Stimulated activated CD4-positive, alpha-beta T cell treated with anti-CD3 and anti-CD28 coated beads, Interleukin-15, amount 100 ng/mL, for 1 hour (primary cell): ENCODE measurements at places on chromosomes 16 and 17.
A peak's percentile ranks its signal among the peaks of the same experiment; 100 is the strongest.

- DNase-seq = no peak
These were observed 21.2 kb downstream of the CALB2 start for GRCh38 chr16:71379711-71380110.

GRCh38 chr16:87169509-87169995, 147.6 kb downstream of the C16orf95 start:
- no peak for DNase-seq

- DNase-seq = no peak
These were observed 104.7 kb downstream of the PITPNC1 start for GRCh38 chr17:67481808-67482207.

GRCh38 chr16:29702269-29702668, 23.3 kb downstream of the QPRT start:
- DNase-seq = no peak

DNA sequence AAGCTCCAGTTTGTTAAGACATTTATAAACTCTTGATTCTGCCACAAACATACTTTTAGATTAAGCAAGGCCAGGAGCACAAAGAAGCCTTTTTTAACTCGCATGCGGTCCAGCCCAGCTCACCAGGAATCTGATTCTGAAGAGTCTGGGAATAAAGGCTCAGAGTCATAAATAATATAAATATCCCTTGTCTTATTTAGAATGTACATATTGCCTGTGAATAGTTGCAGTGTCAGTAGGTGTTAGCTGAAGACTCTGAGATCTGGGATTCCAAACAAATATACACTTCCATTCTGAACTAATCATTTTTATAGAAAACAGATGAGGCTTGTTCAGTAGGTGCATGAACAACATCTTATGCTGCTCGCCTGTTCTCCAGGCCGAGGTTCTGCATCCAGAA, 59.1 kb upstream of the ELAC2 start:
- DNase-seq = no peak

DNA sequence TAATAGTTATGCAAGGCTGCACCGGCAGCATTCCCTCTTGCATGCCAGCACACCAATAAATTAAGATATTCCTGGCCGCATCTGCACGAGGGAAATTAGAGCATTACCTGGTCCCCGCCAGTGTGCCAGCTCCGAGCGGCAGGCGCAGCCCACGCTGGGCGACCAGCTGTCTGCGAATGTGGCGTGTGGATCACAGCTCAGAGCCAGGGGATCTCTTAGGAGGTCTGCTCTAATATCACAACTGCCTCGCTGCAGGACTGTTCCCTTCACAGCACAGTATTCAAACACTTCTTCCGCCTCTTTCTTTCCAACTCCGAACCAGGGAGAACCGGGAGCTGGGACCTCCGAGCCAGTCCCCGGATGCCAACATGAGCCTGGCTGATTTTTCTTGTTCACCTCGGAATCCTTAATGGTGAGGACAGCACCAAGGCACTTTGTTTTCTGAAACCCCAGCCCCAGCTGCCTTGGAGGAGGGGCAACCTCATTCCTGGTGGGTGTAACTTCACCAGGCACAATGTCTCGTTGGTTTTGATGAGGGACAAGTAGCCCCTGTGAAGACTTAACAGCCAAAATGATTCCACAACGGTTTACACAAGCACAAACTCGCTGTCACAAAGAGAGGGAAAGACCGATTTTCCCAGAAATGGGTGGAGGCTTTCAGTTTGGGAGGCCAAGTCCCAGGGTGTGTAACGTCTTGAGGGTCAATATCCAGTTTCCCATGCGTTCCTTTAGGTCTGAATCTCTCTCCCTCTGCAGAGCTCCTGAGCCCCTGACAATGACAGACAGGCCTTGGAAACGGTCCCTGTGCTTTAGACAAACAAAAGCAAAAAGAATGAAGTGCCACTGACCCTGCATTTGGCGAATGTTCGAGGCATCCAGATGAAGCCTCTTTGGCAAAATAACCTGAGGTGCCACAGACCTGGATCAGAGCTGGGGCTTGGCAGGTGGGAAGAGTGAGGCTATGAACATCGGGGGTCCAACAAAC, 213.2 kb downstream of the C16orf78 start:
- no peak for DNase-seq

- no peak for DNase-seq
These were observed 143.7 kb upstream of the CDH5 start for GRCh38 chr16:66222756-66223155.

DNA sequence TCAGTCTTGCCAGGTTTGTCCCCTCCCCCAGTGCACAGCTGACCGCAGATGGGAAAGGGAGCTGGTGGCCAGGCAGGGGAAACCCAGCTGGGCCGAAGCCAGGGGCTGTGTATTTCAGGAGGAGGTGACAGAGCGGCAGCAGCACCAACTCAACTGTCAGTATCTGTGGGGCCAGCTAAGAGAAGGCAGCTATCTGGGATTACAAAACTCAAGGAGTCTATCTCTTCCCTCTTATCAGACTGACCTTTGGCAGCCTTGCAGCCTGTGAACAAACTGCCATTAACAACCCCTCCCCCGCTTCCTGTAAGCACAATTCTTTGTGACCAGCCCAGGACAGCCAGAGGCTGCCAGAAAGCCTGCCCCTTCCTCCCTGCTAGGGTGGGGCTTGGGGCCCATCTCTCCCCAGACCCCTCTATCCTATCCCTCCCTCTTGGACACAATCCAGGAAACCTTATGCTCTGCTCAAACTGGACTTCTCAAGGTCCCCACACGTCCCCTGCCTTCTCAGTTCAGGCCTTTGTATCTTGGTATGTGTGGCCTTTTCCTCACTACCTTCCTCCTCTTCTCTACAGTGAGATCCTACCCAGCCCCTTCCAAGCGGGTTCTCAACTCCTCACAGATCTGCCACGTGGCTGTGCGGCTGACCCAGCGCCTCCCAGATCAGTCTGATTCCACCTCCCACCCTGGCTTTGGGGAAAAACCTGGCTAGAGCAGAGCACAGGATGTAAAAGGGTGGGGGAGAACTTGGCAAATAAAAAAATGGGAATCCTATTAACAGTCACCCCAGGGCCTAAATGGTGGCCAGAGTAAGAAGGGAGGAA, 10.5 kb downstream of the ST3GAL2 start:
- DNase-seq = no peak

- no peak for DNase-seq
These were observed 23.0 kb upstream of the RNF135 start for GRCh38 chr17:30947796-30948195.

DNA sequence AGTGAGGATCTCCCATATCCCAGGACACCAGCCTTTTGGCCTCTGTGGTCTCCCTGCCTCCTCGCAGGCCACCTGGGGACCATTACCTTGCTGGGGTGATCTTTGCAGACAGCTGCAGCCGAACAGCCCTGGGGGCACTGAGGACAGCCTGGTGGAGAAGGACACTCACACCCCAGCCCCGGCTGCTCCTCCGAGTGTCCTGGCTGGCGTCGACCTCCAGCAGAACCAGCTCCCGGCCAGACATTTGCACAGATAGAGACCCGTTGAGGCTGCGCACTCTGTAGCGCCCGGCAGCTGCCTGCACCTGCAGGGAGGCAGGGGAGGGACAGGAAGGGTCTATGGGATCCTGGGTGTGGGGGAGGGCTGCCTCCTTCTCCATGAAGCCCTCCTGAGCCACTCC, 90.3 kb downstream of the RMI2 start:
- no peak for DNase-seq

DNA sequence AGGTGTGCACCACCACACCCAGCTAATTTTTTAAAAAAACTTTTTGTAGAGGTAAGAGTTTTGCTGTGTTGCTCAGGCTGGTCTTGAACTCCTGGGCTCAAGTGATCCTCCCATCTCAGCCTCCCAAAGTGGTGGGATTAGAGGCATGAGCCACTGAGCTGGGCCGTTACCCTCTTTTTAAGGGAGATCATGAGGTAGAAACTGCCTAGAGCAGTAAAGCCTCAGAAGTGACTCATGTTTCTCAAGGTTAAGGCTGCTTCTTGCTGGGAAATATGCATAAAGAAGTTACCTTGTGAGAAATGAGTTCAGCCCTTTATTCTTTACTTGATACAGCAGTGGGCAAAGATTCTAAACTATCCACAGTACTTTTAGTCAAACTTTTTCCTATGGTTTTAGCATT, 38.2 kb downstream of the GRB2 start:
- no peak for DNase-seq

- peak; percentile 51 for DNase-seq
These were observed 45.7 kb downstream of the CMTM4 start for GRCh38 chr16:66650707-66651473.

- no peak for DNase-seq
These were observed 51.2 kb downstream of the SNX29 start for GRCh38 chr16:12027558-12028287.

GRCh38 chr17:6306820-6307219, 128.1 kb downstream of the AIPL1 start:
- no peak for DNase-seq

GRCh38 chr17:48681609-48682008, 40.7 kb downstream of the PRAC1 start:
- no peak for DNase-seq

DNA sequence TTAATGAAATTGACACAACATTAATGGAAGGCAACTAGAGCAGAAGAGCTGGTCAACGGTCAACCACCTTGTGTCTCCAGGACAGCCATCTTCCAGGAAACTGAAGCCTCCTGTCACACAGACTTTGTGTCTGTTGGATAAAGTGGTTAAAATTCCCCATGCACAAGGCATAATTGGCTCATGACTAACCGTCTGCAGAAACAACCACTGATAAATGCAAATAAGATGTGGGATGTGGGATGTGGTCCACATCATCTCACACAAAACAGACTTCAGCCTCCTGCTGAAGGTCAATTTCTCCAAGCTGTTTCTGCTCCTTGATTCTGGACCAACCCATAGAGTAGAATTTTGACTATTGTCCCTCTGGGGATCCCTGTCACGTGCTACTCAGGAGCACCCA, 26.9 kb upstream of the XYLT1 start:
- DNase-seq = no peak

DNA sequence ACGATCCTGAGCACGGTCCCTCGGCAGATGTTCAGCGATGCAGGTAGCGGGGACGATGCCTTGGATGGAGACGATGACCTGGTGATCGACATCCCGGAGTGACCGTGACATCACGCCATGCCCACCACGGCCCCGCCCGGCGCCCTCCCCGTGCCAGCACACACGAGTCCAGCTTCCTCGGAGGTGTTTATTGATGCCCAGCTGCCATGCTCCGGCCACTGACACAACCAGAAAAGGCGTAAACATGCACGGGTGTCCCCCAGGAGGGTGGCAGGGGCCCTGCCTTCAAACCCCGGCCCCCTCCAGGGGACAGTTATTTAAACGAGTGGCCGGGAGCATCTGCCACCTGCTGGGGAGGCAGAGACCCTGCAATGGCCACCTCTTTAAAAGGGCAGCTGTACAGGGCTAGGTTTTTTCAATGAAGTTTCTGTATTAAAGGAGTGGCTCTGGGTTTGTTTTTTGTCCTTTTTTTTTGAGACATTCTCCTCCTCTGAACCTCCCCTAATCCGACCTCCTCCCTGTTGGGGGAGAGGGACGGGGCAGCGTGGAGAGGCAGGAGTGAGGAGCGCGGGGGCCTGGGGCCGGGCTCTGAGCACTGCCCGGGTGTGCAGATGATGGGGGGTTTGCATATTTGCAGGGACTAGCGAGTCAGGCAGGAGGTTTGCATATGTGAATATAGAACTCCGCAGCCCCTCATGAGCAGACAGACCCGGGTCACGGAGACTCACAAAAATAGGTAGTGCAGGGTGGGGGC, 5.3 kb downstream of the DOC2A start:
- no peak for DNase-seq

DNA sequence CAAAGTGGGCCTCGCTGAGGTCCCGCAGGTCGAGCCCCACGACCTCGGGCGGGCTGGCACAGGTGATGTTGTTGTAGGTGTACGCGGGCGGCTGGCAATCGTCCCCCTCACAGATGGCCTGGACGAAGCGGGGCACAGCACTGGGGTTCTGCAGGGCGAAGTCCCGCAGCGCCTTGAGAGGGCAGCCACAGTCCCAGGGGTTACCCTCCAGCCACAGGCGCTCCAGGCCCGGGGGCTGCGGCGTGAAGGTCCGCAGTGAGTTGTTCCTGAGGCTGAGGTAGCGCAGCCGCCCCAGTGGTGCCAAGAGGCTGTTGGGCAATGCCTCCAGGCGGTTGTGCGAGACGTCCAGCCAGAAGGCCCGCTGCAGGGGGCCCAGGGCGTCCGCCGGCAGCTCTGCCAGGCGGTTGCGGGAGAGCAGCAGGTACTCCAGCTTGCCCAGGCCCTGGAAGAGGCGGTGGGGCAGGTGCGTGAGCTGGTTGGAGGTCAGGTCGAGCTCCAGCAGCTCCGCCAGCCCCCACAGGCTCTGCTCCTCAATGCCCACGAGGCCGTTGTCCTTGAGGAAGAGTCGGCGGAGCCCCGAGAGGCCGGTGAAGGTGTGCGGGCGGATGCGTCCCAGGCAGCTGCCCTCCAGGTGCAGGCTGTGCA, 2.8 kb downstream of the IGFALS start:
- no peak for DNase-seq

DNA sequence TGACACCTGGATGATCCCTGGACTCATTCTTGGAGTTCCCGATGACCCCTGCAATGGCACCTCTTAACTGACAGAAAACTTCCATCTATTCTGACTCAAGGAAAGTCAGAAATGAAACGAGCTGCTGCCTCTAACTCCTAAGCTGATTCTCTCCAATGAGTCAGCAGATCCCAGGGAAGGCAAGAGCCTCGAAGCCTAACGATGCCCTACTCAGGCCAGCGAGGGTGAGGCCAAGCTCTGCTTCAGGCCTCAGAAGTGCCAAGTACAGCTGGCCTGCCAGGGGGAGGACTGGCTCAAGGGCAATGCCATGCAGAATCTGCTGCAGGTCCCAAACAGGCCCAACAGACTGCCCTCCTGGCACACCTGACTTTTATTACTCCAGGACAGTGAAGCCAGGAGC, 36.3 kb downstream of the PLXDC1 start:
- no peak for DNase-seq

- no peak for DNase-seq
These were observed 154.2 kb upstream of the CDH8 start for GRCh38 chr16:62190426-62190825.

- no peak for DNase-seq
These were observed 21.2 kb downstream of the SREBF1 start for GRCh38 chr17:17815436-17816200.

DNA sequence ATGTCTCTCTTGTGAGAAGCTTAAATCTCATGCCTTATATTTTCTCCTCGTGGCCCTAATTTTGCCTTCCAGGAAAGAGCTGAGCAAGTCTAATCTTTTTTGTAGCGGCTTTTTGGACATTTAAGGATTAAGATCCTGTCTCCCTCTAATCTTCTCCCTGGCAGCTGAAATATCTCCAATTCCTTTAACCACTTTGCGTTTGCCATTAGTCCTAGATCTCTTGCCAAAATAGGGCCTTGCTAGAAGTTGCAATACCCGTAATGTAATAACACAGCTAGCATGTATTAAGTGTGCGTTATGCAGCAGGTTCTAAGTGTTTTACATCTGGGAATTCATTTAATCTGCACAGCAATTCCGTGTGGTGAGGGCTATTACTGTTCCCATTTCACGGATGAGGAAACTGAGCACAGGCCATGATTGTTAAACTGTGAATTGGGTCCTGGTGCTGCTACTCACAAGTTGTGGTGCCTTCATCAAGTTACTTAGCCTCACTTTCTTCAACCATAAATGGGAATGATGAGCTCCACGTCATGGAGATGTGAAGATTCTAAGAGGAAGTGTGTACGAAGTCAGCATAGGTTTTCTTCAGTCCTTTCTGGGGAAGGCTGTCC, 198.9 kb upstream of the ASIC2 start:
- DNase-seq = no peak
